ENCODE measurements at places on chromosomes 4 and X.

DNA sequence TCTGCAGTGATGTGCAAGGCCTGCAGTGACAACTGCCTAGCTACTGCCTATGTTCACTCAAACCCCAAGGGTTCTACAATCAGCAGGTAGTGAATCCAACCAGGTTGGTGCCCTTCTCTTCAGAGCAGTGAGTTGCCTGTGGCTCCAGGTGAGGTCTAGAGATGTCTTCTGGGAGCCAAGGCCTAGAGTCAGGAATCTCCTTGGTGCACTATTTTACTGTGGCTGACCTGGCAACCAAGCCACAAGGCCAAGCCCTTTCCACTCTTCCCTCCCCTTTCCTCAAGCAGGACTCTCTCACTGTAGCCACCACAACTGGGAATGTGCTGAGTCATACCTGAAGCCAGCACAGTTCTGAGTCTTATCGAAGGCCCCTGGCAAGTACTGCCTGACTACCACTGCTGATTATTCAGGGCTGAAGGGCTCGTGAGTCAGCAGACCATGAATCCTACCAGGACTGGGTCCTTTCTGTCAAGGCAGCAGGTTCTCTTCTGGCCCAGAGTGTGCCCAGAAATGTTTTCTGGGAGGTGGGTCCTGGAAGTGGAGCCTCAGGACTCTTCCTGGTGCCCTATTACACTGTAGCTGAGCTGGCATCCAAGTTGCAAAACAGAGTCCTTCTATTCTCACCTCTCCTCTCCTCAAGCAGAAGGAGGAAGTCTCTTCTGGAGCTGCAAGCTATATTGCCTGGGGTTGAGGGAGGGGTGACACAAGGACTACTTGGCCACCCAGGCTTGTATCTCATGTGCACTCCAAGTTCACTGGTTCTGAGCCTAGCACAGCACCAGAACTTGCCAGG is 111.6 kb downstream of the BTC start:
- DNase-seq = no peak

GRCh38 chr4:78953769-78954666 is 14.8 kb upstream of the PAQR3 start:
- DNase-seq = no peak

DNA sequence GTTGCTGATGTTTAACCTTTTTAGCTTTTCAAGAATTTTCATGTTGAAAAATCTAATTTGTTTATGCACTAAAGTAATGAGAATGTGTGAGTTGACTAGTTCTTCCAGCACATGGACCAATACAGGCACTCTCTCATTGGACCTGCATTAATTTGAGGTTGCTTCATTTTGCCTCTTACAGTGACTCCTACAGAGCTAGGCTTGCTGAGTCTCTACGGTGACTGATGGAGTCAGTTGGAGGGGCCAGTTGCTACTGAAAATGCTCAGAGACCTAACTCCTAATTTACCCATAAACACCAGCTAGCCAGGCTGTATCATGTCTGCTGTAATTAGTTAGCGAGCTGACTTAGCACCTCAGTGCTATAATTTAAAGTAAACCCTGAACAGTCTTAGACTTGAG is 10.9 kb downstream of the MTHFD2L start:
- no peak for DNase-seq

GRCh38 chr4:64776820-64777219 is 367.6 kb upstream of the TECRL start:
- no peak for DNase-seq

DNA sequence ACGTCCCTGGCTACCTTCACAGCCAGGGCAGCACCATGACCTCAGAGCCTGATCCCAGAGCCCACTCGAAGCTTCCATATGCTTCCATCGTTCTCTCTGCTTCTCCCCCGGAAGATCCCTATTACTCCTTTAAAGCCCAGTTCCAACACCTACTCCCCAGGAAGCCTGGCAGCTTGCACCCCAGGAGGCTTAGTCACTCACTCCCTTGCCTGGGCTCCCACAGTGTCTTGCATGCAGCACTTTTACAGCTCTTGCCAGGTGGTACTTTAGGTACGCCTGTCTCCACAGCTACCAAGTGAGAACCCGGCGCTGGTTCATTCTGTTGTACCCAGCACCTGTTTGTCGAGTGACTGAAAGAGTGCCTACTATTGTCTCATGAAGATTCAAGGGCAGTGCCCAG is 24.5 kb upstream of the MAMLD1 start:
- DNase-seq = no peak

DNA sequence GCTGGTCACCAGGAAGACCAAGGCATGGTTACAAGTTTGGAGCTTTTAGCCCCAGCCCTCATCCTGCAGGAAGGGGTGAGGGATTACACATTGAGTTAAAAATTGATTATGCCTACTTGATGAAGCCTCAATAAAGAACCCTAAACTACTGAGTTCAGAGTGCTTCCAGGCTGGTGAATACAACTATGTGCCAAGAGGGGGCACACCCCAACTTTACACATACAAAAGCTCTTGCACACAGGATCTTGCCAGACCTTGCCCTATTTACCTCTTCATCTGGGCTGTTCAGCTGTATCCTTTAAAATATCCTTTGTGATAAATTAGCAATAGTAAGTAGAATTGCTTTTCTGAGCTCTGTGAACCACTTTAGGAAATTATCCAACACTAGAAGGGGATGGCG is 489.3 kb downstream of the INPP4B start:
- no peak for DNase-seq

- no peak for DNase-seq
Observed at GRCh38 chrX:129718676-129719075, 20.1 kb upstream of the XPNPEP2 start.

DNA sequence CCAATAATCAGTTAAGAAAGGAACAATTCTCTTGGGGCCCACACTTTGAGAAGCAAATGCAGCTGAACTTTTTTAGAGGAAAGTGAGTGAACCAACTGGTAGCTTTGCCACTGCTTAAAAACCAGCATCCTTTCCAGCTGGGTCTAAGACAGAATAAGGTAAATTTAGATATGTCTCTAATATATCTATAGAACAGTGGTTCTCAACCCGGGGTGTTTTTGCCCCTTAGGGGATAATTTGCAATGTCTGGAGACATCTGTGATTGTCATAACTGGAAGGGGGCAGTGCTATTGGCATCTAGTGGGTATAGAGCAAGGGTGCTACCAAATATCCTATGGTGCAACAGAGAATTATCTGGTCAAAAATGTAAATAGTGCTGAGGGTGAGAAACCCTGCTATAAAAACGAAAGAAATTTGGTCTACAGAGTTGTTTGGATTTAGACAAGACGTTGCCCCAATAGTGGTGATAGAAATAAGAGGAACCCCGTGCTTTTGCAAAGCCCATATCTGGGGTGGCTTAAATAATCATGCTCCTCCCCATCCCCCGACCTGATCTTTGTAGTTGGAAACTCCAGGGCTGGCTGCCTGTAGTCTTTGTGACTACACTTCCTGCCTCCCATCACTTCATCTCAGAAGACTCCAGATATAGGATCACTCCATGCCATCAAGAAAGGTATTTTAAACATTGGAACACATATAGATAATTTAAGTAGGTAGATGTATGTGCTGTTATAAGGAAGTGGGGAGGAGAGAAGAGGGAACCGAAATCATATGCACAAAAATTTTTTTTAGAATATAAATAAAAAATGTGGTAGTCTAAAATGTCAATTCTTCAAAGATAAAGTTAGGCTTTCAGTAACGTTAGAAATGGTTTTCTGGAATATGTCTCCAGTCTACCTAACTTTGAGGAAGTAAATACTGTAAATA is at the start of gene TLR7:
Gene TLR7 (plus strand): TSS at position 622 of the 927 bp plus-strand sequence. CDS start 507 bp downstream, outside the sequence.
- no peak for DNase-seq

DNA sequence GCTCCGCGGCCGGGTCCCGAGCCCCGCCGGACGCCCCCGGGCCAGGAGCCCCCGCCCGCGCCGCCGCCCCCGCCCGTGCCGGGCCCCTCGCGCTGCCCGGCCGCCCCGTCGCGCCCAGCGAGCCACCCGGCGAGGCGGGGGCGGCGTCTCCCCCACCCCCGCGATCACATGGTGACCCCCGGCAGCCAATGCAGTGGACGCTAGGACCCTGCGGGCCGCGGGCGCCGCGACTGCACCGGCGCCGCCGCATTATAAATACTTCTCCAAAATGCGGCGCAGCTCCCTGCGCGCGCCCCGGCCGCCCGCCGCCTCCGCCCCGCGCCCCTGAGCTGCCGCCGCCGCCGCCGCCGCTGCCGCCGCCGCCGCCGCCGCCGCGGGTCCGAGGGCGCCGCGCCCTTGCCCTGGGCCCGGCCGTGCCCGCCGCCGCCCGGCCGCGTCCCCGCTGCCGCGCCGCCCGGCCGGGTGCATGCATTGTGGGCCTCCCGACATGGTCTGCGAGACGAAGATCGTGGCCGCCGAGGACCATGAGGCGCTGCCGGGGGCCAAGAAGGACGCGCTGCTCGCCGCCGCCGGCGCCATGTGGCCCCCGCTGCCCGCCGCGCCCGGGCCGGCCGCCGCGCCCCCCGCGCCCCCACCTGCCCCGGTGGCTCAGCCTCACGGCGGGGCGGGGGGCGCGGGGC is at the start of gene NAT8L:
Gene NAT8L (plus strand): TSS at position 282 of the 680 bp plus-strand sequence. CDS start 185 bp downstream, at position 467.
- peak; percentile 73 for DNase-seq

DNA sequence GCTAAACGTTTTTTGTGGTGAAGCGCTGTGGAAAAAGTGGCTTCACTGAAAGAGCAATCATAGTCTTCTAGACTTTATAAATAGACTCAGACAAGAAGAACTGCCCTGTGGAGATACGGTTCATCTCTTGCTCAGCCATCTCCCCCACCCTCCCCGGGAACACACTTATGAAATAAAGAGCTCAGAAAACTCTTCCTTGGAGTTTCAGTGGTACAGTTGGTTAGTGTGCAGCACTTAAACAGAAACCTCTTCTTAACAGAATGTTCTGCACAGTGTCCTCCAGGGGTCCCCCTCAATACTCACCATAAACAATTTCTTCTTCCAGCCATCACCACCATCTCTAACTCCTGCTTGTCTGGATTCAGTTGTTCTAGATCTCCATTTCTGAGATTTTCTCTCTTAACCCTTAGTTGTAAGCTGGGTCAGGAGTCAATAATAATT is 313.0 kb downstream of the ARHGAP10 start:
- no peak for DNase-seq

DNA sequence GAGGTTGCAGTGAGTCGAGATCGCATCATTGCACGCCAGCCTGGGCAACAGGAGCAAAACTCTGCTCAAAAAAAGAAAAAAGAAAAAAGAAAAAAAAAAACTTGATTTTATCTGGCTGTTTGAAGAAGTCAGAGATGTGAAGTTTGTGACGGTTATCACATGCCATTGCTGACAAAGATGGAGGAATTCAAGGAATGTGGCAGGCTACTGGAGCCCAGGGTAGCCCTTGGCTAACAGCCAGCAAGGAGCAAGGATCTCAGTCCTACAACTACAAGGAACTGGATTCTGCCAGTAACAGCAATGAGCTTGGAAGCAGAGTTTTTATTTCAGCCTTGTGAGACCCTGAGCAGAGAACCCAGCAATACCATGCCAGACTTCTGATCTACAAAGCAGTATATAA is 24.3 kb upstream of the TET2 start:
- no peak for DNase-seq

DNA sequence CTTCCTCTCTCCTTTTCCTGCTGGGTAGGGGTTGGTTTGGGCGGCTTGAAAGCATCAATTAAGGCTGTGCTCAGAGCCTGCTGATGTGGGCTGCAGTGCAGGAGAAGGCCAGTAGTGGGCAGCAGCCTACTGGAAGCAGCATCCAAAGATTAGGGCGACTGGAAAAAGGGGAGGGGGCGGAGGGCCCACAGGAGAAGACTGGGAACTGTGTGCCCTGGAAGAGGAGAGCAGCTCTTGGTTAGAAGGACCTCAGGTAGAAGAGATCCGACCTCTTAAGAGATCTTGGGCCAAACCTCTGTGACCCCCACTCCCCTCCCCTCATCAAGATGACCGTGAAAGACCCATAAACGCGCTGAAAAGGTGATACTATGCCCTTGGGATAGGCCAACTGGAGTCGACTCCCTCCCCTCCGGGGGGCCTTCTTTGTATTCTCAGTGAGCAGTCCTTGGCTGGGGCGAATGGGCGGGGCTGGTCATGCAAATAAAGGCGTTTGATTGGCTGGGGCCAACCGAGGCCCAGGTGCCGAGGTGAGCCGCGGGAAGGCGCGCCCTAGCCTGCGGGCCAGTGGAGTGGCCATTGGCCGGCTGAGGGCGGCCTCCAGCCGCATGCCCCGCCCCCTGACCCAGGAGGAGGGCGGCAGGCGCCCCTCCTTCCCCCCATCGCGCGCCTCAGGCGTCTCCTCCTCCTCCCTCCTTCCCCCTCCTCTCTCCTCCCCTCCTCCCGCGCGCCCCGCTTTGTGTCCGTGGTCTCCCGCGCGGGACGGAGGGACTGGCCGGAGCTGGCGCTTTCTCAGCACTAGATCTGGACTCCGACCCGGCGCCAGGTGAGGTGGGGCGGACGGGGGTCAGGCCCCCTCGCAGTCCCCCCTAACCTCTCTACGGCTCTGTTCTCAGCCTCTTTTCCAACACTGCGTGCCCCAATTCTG is 10.1 kb downstream of the DLG3 start:
- peak; percentile 88 for DNase-seq

DNA sequence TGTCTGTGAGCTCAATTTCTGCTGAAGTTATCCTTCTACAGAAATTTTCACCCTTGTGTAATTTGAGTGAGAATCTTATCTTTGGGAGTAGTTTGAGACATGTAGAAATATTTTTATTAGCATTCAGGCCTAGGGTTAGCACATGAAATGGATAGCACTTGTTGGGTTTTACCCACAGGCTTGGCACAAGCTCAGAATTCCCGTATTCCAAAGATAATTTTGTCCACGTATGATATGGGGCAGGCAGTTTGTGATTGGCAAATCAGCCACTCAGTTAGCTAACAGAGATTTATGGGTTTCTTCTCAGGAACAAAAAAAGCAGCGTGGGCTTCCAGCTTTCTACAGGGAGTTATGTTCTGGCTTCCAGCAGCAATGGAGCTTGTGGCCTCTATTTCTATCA is 117.9 kb upstream of the DCAF8L1 start:
- no peak for DNase-seq

GRCh38 chrX:38627683-38628082 is 66.3 kb downstream of the TSPAN7 start:
- DNase-seq = no peak

- DNase-seq = peak; percentile 77
Observed at GRCh38 chr4:184473499-184474262, 669 bp downstream of the IRF2 start.

- DNase-seq = peak; percentile 55
Observed at GRCh38 chr4:89640620-89641366, 196.2 kb downstream of the SNCA start.

GRCh38 chr4:6776920-6777635 is 5.4 kb upstream of the KIAA0232 start:
- no peak for DNase-seq

- DNase-seq = no peak
Observed at GRCh38 chr4:170872794-170873193, 783.0 kb upstream of the AADAT start.

DNA sequence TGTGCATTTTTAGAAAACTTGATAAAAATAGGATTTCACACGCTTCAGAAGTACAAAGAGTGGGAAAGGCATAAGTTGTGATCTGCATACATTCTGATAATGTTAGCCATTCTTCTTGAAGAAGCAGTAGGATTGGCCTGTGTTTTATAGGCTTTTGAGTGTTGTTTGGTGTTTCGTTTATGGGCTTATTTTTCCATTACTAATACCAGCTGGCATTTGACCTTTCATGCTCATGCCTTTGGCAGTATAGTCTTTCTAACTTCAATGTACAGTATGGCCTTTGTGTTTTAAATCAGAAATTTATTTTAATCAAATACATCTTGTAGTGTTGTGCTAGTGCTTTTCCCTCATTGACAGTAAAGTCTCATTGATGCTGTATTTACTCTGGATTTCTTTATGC is 51.5 kb upstream of the SLC4A4 start:
- no peak for DNase-seq

All from right cardiac atrium (tissue), 5 donors.